ENCODE measurements at places on chromosomes 1 and 21. TPM values are rescaled to one million over a fixed set of nuclear protein-coding genes. Genes with fewer than 3 reads are reported as not detected.

The SYT14 gene
- total RNA-seq: 0.41 TPM

The LENEP gene
- not detected for total RNA-seq

- no peaks in the 10 kb centered on the region for H3K27me3 ChIP-seq
- H3K27ac ChIP-seq: no peak overlapping the region
- no peaks in the 10 kb centered on the region for H3K36me3 ChIP-seq
- no peak for DNase-seq
Measured at GRCh38 chr1:4796161-4797015, 142.0 kb downstream of the AJAP1 start.

DNA sequence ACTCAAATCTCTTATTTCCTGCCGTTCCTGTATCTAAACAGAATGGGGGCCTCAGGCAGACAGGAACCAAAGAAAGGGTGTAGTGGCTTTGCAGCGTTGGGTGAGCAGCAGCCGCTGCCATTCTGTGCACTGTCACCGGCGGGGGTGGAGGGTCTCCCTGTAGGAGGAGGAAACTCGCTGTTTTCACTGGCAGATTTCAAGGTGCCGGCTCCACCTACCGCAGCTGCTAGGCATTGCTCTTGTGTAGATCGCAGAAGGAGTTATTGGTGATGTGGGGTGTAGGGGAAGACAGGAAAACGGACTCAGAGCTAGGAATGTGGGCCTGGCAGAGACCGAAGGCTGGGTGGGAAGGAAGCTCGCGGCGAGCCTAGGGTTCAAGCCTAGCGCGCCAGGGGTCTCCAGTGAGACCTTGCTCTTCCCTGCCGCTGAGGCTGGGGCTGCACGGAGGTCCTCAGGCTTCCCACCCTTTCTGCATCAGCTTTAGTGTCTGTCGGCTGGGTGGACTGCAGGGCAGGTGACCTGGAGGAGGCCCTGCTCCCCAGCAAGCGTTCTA lies 20.8 kb downstream of the ATP5PO start:
- no peaks in the 10 kb centered on the region for H3K36me3 ChIP-seq
- no peaks in the 10 kb centered on the region for H3K27me3 ChIP-seq
- DNase-seq: peak; percentile 50
- no peaks in the 10 kb centered on the region for H3K4me1 ChIP-seq

DNA sequence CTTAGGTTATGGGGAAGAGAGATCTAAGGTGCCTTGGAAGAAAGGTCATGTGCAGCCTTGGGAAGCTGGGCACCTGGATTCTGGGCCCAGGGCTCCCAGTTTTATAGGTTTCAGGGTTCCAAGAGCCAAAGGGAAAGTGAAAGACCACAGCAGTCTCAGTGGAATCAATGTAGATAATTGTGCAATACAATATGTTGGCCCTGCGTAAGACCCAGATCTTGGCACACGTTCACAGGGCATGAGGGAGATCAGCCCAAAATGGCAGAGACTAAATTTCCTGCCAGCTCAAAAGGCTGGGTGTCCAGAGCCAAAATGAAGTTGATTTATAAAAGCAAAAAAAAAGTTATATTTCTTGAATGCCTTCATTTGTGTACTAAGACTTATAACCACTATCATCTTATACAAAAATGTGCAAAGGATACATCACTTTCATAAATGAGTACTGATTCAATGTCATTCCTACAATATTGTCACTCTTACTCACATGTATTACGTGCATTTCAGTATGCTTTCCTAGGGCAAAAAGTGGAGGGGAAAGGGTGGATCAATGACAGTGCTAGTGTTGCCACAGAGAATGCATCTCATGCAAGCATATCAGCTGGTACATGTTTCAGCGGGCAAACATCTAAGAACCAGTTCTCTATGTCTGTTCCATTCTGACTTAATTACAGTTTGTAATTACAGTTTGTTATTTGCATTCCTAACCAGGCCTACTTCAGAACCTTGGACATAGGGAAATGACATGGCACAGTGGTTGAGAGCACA lies 22.5 kb upstream of the NPL start:
- H3K27ac ChIP-seq: no peak overlapping the region
- no peak overlapping the region for H3K4me3 ChIP-seq
- no peaks in the 10 kb centered on the region for H3K4me1 ChIP-seq
- no peaks in the 10 kb centered on the region for H3K27me3 ChIP-seq
- no peaks in the 10 kb centered on the region for H3K36me3 ChIP-seq

DNA sequence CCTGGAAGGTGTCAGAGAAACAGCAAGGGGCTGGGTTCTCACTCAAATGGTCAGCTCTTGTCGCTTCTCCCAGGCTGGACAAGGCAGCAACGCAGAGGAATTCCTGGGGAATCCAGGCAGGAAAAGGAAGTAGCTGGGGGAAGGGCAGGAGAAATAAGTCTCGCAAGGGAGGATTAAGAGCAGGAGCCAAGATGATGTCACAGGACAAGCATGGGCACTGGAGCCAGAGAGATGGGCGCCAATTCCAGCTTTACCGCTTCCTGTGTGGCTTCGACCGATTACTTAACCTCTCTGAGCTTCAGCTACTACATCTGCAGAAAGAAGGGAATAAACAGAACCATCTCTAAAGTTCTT lies 70.5 kb downstream of the SSBP3 start:
- no peak for DNase-seq
- H3K27ac ChIP-seq: peak overlapping the region; percentile 64
- H3K4me3 ChIP-seq: no peak overlapping the region
- H3K4me1 ChIP-seq: peaks cover 23% of the 10 kb centered on the region
- no peaks in the 10 kb centered on the region for H3K36me3 ChIP-seq
- H3K27me3 ChIP-seq: no peaks in the 10 kb centered on the region

GRCh38 chr1:112672842-112673241 lies 1.6 kb upstream of the MOV10 start:
- no peaks in the 10 kb centered on the region for H3K36me3 ChIP-seq
- no peaks in the 10 kb centered on the region for H3K4me1 ChIP-seq
- no peaks in the 10 kb centered on the region for H3K27me3 ChIP-seq
- DNase-seq: no peak
- no peak overlapping the region for H3K4me3 ChIP-seq
- H3K27ac ChIP-seq: no peak overlapping the region

DNA sequence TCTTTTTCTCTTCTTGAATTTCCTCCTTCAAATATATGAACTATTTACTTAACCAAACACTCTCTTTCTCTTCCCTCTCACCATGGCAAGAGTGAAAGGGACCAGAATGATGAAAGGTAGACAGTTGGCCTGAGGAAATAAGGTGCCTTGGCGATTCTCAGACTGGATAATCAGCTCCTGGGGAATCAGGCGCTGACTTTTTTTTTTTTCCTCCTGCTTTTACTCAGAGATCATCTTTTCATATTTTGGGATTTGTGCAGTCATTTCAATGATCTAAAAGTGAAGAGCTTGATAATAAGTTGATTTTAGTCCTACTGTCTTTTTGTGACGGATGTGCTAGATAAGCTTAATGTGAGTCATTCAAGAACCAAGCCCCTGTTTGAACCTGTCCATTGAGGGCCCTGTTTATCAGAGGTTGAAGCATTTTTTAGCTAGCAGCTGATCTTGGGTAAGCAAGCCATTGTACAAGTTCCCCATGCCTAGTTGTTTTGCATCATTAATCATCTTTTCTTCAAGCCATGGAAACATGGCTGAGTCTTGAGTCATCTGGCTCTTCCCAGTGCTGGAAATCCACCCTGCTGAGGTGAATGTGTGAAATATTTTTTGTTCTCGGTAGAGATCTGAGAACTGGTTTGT lies 40.8 kb downstream of the ITSN1 start:
- no peak for DNase-seq
- no peaks in the 10 kb centered on the region for H3K27me3 ChIP-seq

- H3K27me3 ChIP-seq: no peaks in the 10 kb centered on the region
- H3K36me3 ChIP-seq: no peaks in the 10 kb centered on the region
- H3K4me3 ChIP-seq: no peak overlapping the region
- no peak for DNase-seq
- H3K27ac ChIP-seq: no peak overlapping the region
Measured at GRCh38 chr21:31482460-31482859, 138.4 kb upstream of the TIAM1 start.

DNA sequence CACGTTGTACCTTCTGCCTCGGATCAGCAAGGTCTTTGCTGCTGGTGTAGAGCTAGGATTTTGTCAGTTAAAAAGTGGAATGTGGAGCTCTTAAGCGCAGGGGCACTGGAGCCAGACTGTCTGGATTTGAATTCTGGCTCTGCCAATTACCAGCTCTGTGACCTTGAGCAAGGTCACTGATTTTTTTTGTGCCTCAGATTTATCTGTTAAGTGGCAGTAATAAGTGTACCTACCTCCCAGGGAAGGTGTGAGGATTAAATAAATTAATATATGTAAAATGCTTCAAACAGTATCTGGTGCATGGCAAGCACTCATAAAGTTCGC lies 40.3 kb downstream of the UBE2U start:
- H3K27ac ChIP-seq: no peak overlapping the region
- H3K36me3 ChIP-seq: no peaks in the 10 kb centered on the region
- H3K4me1 ChIP-seq: no peaks in the 10 kb centered on the region
- H3K4me3 ChIP-seq: no peak overlapping the region

DNA sequence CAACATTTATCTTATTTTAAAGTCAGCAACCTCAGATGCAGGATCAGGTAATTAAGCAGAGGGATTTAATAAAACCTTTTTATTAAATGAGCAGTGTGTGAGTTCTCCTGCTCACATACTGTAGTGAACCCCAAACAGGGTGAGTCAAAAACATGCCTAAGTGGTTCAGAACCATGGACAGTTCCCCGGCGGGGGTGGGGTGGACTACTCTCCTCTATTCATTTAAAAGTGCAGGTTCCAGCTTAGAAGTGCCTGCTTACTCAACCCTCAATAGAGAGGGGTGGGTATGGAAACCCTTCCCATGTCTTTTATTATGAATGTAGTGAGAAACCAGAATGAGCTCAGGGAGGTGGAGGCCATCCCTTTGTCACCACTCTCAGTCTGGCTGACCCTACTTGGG lies 397.9 kb downstream of the HHAT start:
- H3K4me3 ChIP-seq: no peak overlapping the region
- no peak for DNase-seq
- no peaks in the 10 kb centered on the region for H3K4me1 ChIP-seq
- H3K36me3 ChIP-seq: no peaks in the 10 kb centered on the region
- no peak overlapping the region for H3K27ac ChIP-seq
- H3K27me3 ChIP-seq: no peaks in the 10 kb centered on the region

All from prostate gland (tissue), 2 donors.